ENCODE measurements at places on chromosomes 5 and 9.
A peak's percentile ranks its signal among the peaks of the same experiment; 100 is the strongest.

DNA sequence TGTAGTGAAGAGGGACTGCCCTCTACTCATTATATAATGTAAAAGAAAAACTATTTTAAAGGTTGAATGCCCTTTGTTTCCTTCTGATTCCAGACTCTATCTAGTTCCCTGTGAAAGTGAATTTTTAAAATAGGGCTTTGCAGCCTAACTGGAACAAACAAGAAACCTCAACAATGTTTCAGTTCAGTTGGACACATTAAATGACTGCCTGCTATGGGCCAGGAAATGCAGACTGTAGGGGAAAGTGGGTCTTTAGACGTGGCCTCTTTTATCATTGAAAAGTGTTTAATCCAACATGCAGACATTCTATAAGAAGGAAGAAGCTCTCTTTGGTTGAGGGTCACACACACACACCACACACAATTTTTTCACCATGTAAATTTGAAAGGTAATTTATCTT, 289.1 kb downstream of the ICE1 start:
- DNase-seq: no peak

DNA sequence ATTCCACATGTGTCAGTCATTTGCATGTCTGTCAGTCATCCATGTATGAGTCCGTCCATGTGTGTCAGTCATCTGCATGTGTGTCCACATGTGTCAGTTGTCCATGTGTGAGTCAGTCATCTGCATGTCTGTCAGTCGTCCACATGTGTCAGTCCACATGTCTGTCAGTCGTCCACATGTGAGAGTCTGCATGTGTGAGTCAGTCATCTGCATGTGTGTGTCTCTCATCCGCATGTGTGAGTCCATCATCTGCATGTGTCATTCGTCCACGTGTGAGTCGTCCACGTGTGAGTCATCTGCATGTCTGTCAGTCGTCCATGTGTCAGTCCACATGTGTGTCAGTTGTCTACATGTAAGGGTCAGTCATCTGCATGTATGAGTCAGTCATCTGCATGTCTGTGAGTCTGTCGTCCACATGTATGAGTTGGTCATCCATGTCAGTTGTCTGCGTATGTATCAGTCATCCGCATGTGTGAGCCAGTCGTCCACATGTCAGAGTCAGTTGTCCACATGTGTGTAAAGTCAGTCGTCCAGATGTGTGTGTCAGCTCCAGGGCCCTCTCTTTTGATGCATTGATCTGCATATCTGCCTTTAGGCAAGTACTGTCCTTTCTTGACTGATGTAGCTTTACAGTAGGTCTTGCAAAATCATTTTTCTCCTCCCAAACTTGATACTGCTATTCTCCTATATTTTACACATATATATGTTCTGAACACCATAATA, 72.5 kb upstream of the CACNA1B start:
- DNase-seq: peak; percentile 71

DNA sequence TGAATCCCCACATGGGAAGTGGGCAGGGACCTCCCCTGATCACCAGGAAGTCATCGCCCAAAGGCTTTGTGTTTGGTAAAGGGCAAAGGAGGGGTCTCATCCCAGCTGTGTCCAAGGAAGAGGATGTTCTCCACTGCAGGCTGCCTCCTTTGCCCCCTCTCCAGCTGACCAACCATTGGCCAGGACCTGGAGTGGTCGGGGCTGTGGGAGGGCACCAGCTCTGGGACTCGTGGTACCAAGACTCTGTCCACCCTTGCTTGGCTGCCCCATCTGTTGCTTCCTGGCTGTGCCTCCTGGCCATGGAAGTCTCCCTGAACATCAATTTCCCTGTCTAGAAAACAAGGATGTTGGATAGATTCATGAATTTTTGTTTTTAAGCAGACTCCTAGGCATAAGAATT, 34.1 kb downstream of the COL15A1 start:
- no peak for DNase-seq

- no peak for DNase-seq
Observed at GRCh38 chr5:74064911-74065310, 438.9 kb downstream of the ARHGEF28 start.

DNA sequence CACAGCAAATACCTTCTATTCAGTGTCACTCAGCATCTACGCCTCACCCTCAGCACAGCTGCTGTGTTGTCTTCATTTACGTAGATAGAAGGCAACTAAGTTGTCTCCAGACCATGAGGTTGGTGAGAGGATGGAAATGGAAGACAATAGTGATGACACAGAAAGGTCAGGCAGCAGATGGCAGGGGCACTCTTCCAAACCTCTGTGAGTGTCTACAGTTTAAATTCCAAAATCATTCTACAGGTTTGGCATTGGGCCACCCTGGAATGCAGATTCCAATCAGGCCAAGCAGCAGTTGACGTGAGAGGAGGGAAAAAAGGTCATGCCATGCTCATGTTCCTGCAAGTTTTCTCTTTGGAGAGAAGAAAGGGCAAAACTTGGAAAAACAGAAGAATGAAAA, 68.7 kb upstream of the ADAMTSL1 start:
- peak; percentile 33 for DNase-seq

DNA sequence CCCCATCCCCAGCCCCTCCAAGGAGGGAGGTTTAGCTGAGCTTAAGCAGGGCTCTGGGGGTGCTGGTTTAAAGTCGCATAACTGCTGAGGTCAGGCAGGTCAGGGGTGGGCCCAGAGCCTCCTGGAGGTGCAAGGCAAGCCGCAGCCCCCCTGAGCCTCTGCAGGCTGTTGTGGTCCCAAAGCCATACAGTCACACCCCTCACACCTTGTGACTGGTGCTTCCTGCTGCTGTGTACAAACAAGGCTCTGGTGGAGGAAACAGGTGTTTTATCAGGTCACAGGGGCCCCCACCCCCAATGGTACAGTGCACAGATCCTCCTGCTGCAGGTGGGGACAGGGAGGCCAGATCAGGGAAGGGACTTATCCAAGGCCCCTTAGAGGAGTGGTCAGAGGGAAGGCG, 8.0 kb downstream of the TCF7 start:
- DNase-seq: no peak

DNA sequence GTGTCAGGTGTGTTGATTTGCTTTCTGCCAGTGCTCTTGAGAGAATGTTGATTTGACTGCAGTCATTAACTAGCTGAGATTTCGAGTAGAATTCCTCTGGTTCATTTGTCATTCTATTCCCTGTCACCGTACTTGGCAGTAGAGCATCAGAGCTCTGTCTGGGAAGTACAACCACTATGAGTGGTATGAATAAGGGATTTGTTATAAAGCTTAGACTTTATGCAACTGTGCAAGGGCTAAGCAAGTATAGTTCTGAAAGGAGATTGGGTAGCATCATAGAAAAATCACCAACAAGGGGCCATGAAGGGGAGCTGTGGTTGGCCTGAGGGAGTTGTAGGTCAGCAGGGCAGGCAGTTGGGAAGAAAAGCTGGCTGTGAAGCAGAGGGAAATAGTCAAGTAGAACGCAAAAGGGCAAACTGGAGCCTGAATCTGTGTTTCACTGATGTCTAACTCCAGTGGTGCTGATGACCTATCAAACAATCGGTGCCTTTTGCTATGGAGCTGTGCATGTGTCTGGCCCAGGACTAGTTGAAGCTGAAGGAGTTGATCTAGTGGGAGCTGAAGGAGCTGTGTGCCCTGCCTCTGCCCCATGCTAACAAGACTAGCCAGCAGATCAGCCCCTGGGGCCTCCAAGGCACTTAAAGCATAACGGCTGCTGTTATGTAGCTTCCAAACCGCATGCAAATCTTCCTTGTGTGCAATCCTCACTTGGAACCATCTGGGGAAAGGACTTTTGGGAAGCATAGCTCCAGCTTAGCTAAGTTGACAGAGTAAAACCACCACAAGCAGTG, 110.0 kb downstream of the SLC28A3 start:
- DNase-seq: no peak

DNA sequence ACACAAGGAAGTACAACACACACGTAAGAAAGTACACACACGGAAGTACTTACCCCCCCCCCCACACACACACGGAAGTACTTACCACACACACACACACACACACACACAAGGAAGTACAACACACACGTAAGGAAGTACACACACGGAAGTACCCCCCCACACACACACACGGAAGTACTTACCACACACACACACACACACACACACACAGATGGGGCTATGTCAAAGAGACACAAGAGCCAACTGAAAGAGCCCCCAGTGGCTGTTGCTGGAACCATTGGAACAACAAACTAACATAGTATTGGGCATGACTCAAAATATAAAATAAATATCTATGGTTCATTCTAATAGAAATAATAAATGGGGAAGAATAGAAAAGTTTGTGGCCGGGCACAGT, 4.9 kb upstream of the MAPK9 start:
- DNase-seq: no peak

DNA sequence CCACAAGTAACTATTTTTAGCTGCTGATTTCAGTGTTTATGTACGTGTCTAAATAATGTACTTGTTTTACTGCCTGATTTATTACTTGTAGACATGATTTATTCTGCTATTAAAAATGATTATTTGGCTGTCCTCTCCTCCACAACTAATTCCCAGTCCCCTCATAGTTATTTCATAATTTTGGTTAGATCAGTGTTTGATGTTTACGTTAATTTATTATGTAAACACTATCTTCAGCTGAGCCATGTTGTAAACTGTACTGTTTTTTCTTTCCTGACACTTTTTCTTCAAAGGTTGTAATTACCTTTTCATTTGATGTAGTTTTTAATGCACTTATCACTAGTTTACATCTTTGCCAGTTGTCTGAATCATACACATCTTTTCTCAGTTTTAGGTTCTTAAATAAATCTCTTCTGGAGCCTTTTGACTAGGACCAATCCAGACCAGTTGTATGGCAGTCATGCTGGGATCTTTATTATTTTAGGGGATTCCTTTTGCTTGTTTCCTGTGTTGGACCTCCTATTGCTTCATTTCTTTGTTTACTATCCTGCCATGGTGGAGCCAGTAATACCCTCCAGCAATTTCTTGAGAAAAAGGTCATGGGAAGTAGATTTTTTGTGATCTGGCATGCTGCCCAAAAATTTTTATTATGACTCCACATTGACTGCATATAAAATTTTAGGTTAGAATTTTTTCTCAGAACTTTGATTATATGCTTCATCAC, 16.1 kb downstream of the AP3S1 start:
- peak; percentile 33 for DNase-seq

- DNase-seq: peak; percentile 77
Observed at GRCh38 chr5:144191998-144192397, 21.3 kb downstream of the KCTD16 start.

DNA sequence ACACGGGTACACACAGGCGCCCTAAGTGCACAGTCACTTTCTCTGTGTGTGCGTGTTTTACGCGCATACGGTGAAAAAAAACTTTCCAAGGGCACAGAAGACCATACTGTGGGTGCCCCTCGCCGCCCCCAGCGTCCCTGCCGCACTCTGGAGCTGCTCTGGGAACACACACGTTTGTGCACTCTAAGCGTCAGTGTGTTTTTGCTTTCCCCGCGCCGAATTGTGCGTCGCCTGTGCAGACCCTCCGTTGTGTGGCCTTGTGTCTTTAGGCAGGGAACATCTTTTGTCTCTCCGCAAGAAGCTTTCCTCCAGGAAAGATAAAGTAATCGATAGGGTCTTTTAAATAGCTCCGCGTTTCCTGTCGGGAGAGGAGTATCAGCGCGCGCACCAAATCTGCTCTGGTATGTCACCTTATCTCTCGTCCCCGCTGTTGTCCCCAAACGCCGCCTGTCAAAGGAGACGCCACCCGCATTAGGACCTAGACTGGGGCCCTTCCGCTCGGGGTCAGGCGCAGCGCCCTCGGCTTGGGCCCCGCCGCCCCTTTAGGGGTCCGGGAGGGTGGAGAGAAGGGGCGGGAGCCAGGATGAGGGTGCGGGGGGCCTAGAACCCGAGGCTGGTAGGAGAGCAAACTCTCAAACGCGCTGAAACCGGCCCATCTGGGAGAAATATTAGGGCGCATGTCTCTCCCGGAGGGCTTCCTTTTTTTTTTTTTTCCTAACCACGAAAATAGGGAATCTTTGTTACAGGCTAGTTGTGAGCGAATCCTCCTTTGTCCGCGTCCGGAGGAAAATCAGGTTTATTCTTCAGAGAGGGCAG, 10.5 kb upstream of the NKX2-5 start:
- DNase-seq: no peak

DNA sequence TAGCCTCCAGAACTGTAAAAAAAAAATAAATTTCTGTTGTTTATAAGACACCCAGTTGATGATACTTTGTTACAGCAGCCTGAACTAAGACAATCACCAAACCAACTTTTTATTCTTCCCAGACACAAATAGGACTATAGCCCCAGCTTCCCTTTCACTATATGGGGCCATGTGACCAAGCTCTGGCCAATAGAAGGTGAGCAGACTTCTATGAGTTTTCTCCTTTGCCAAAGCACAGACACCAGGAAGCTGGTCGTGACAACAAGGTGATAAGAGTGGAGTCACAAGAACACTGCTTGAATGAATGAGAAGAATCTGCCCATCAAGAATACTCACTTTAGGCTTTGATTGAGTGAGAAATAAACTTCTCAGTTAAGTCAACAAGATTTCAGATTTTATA, 217.7 kb downstream of the DEPDC1B start:
- peak; percentile 4 for DNase-seq

Measured in epithelial cell of esophagus (primary cell).